ENCODE measurements at places on chromosomes 3 and 15.

DNA sequence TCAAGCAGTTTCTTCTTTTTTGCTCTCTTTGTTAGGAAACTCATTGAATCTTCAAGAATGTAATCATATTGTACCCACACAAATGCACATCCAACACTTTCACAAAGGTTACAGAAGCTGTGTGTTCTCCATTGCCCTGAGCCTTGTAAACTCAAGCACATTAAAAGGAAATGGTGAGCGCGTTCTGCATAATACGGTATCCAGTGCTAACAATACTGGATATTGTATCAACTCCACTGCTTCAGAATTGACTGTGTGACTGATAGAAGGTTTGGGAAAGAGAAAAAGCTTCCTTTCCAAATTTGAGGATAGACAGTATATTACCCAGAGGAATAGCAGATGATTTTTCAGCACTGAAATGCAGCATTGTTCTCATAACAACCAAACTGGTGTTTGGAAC is 268.9 kb upstream of the RBMS3 start:
- no peak for DNase-seq

- no peak for DNase-seq
Measured at GRCh38 chr15:67935244-67935643, 95.4 kb upstream of the RNU6-1 start.

DNA sequence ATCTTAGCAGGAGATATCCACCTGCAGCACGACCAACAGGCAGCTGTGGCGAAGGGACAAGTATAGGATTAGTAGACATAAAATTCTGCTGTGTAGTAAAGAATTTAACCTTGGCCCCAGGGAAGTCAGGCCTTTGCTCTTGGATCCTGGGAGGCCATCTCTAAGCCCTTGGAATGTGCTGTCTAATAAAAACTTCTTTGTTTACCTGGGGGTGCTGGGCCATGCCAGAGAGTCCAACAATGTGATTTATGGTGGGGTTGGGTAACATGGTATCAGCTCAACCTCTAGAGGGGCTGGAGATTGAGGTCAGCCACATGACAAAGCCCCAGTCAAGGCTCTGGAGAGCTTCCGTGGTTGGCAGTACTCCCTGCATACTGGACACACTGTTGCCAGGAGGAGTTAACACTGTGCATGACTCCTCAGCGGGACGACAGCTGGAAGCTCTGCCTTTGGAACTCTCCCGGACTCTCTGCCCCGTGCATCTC is 52.4 kb downstream of the HEG1 start:
- peak; percentile 72 for DNase-seq

DNA sequence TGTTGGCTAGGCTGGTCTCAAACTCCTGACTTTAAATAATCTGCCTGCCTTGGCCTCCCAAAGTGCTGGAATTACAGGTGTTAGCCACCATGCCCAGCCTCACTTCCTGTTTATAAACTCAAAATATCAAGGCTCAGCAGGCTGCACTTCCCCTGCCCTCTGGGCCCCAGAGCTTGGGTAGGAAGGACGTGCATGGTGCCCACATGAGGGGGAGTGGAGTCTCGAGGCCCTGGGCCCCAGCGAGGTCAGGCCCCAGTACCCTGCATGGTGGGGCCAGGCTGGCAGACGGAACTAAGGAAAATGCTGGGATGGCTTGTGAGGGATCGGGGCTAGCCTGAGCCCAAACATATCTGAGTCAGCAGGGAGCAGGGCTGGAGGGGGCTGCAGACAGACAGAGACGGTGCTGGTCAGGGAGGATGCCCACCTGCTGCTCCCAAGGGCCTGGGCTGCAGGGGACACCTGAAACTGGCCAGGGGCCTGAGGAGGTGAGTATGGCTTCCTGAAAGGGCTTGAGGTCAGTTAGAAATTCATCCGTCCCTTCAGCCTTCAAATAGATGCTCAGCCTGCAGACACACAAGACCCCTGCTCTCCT is 5.1 kb downstream of the SPTBN5 start:
- no peak for DNase-seq

- DNase-seq: no peak
Measured at GRCh38 chr3:195238586-195239118, 32.3 kb downstream of the XXYLT1 start.

GRCh38 chr3:9780458-9780812 is 10.7 kb upstream of the CAMK1 start:
- DNase-seq: no peak

DNA sequence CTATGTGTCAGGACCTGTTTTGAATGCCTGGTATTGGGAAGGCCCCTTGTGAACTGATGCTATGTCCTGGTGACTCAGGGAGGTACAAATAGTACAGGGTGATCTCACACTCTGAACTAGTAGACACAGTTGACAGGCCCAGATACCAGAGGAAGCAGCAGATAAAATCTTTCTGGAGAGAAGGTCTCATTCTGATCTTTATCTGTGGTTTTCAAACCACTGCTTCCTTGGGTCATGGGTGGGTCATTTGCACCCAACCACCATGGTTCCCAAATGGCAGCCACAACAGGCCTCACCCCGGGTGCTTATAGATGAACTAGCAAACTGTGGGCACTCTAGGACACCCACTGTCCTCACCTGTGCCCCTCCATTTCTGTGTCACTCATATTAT is 43.4 kb downstream of the PXYLP1 start:
- no peak for DNase-seq

- DNase-seq: no peak
Measured at GRCh38 chr3:135013206-135013605, 218.1 kb downstream of the EPHB1 start.
